ENCODE measurements at places on chromosomes 2 and 18.

GRCh38 chr2:227536445-227536844 lies 62.2 kb upstream of the SCYGR2 start:
- H3K4me1 ChIP-seq, result peaks cover 12% of the 10 kb centered on the region
- H3K36me3 ChIP-seq, result peaks cover 30% of the 10 kb centered on the region
- H3K27me3 ChIP-seq, result no peaks in the 10 kb centered on the region
- H3K27ac ChIP-seq, result no peak overlapping the region

GRCh38 chr18:43420950-43421349 lies 143.7 kb upstream of the SYT4 start:
- H3K27ac ChIP-seq, result no peak overlapping the region
- DNase-seq, result no peak
- H3K4me3 ChIP-seq, result no peak overlapping the region
- no peaks in the 10 kb centered on the region for H3K27me3 ChIP-seq
- H3K4me1 ChIP-seq, result no peaks in the 10 kb centered on the region
- no peaks in the 10 kb centered on the region for H3K36me3 ChIP-seq

GRCh38 chr18:65049586-65049985 lies 701.2 kb upstream of the CDH7 start:
- no peaks in the 10 kb centered on the region for H3K4me1 ChIP-seq
- DNase-seq, result no peak
- H3K27me3 ChIP-seq, result peaks cover 2% of the 10 kb centered on the region
- H3K36me3 ChIP-seq, result no peaks in the 10 kb centered on the region
- H3K27ac ChIP-seq, result no peak overlapping the region

- H3K27ac ChIP-seq, result no peak overlapping the region
- H3K36me3 ChIP-seq, result peaks cover 21% of the 10 kb centered on the region
- H3K4me3 ChIP-seq, result no peak overlapping the region
- H3K27me3 ChIP-seq, result no peaks in the 10 kb centered on the region
These were observed 237.0 kb downstream of the ZNF407 start for GRCh38 chr18:74834424-74835309.

DNA sequence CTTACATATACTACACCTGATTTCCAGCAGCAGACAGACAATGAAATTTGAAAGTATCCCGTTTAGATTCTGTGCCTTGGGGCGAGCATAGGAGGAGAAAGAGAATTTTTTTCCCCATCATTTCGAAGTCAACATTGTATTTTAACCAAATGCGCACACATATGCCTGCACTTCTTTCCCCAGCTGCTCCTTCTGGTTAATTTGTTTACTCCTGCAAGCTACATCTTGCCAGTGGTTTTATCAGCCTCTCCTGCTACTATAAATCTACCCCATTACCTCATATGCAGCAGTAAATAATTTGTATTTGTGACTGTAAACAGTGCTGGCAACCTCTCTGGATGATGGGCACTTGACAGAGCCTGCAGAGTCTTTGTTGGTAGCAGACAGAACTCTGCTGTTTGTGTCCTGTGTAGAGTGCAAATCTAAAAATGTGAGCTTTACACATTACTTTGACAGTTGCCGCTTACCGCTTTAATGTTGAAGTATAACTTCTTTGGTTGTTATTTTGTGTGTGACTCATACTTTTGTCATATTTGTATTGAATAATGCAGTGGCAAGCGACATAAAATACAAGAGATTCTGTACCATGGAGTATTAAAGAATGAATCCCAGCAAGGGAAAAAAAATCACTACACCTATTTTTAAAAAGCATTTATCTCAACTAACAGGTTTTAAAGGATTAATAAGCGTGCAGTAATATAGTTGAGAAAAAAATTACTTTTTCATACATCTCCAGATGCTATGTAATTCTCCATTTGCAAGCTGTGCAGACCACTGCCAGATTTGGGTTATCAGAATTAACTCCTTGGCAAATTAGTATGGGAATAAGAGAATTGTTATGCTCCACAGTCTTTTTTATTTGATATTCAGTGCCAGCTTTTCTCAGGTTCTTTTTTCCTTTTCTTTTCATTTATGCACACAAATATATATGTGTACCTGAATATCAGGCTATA lies 536.8 kb downstream of the XIRP2 start:
- no peaks in the 10 kb centered on the region for H3K36me3 ChIP-seq
- H3K4me3 ChIP-seq, result no peak overlapping the region
- H3K27me3 ChIP-seq, result no peaks in the 10 kb centered on the region
- no peak overlapping the region for H3K27ac ChIP-seq

DNA sequence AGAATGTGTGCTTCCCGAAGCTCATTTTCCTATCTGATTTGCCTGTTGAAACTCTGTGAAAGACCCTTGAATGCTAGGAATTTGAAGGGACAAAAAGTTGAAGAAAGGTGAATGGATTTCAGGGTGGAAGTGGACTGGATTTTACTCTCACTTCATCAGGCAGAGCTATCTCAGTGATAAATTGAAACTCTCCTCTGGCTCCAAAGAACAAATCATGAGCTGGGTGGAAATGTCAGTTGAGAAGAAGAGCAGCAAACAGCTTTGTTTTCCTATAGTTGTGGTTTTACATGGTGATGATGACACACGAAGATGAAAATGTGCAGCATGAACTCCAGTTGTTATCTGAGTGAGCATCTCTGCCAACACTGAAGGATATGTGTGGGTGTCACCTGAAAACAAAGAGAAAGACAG lies 34.4 kb downstream of the CD28 start:
- DNase-seq, result no peak
- no peaks in the 10 kb centered on the region for H3K4me1 ChIP-seq
- H3K36me3 ChIP-seq, result no peaks in the 10 kb centered on the region
- peaks cover 9% of the 10 kb centered on the region for H3K27me3 ChIP-seq
- H3K4me3 ChIP-seq, result no peak overlapping the region

DNA sequence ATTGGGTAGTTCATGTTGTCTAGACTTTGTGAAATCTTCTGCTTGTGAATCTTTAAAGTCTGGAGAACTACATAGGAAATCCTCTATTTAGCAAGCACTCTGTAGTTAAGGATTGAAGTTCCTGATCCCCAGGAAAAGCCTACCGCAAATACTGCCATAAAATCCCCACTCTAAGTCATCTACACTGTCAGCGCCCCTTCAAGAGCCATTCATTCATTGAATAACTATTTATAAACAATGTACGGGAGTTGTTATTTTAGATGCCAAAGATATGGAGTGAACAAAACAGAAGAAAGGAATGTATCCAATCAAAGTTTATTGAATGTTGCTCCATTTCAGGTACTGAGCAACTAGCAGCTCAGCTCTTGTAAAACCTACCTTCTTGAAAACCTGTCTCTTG lies 36.5 kb upstream of the SLC39A10 start:
- DNase-seq, result no peak
- H3K27me3 ChIP-seq, result no peaks in the 10 kb centered on the region
- peaks cover 2% of the 10 kb centered on the region for H3K36me3 ChIP-seq
- H3K27ac ChIP-seq, result no peak overlapping the region

GRCh38 chr2:832635-833034 lies 118.0 kb upstream of the SNTG2 start:
- H3K36me3 ChIP-seq, result no peaks in the 10 kb centered on the region
- no peak for DNase-seq
- H3K27me3 ChIP-seq, result peaks cover 12% of the 10 kb centered on the region
- no peak overlapping the region for H3K27ac ChIP-seq
- peaks cover 2% of the 10 kb centered on the region for H3K4me1 ChIP-seq
